Stimulated activated CD8-positive, alpha-beta memory T cell treated with anti-CD3 and anti-CD28 coated beads, Interleukin-4, amount 100 ng/mL, for 1 hour (primary cell): ENCODE measurements at places on chromosomes 7 and 10.

- DNase-seq = no peak
Measured at GRCh38 chr7:38453168-38453567, 178.0 kb downstream of the AMPH start.

- no peak for DNase-seq
Measured at GRCh38 chr7:131583430-131583829, 27.0 kb upstream of the PODXL start.

- no peak for DNase-seq
Measured at GRCh38 chr10:107565014-107565413, 400.5 kb upstream of the SORCS1 start.

DNA sequence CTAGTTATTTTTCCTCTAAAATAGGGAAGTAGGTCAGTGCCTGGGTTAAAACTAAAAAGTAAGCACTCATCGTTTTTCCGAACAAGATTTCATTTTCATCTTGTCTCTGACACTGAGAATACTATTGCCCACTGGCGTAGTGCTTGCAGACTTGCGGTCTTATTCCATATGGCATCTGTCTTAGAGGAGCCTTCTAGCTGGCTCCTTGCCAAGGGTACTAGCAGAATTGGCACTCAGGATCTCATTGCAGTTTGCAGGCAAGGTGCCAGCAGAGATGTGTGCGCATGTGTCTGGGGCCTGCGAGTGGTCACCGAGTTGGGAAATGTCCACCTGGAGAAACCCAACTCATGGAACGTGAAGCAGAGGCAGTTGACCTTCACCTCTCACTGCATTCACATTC lies 143.4 kb downstream of the CELF2 start:
- DNase-seq = no peak

GRCh38 chr10:6383096-6383812 lies 180.5 kb downstream of the PFKFB3 start:
- DNase-seq = no peak

DNA sequence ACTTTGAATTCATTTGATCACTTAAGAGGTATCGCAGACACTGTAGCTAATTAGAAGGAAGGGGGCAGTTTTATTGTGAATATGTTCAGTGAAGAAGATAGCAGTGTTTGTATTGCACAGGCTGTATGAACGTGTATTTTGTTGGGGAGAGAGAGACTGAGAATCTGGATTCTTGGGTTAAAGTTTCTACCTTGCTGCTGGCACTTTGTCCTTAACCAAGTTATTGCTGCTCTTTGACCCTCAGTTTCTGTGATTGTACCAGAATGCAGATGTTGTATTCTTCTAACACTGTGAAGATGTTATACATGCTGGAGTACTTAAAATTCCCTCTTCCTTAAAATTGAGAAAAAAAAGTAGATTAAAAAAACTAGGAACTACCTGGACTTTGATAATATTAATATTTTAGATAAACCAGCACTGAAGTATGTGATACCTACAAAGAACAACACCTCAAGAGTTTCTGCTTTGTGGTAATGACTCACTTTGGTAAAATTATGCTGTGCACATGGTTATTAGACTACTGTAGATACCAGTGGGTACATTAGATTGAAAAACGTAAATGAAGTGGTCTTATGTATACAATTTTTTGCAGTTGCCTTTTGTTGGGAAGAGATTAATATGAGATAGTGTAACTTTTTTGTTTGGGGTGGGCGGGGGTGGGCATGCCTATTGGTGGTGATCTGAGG lies 321.3 kb downstream of the AUTS2 start:
- no peak for DNase-seq

DNA sequence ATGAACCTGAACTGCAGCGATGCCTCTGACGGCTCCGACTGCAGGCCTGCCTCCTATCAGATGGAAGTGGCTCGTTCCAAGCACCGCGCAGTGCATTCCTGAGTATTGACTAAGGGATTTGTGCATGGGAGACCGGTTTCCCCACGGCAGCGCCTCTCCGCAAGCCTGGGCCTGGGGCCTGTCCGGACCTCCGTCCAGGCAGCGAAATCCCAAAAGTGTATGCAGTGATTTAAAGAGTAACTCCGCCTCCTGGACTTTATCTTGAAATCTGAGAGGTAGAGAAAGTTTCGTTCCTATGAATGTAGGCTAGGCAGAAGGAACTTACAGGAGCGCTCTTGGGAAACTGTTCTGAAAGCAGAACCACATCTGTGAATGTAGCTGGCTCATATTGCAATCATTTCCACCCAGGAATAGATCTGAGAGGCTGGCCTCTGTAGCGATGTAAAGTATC lies 106.2 kb upstream of the CELF2 start:
- no peak for DNase-seq

- DNase-seq = no peak
Measured at GRCh38 chr10:68832601-68833000, 5.3 kb downstream of the STOX1 start.

DNA sequence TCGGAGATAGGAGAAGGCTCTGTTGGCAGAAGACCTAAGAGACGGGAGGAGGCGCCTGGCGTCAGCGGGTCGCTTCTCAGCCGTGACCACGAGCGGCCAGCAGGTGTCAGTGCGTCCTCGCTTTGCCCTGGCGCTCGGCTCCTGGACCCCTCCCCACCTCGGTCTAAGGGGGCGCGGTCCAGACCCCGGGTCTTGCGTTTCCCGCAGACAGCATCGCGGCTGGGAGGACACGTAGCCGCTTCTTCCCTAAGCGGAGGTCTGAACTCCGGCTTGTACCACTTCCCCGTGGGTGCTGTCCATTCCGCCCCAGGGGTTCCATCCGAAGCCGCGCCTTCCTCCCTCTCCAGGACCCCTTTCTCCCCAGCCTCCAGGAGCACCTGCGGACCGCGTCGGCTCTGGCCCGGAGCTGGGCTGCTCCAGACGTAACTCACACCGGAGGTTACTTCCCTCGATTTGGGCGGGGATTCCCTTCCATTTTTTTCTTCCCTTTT lies 593 bp upstream of the ADRA2A start:
- no peak for DNase-seq

DNA sequence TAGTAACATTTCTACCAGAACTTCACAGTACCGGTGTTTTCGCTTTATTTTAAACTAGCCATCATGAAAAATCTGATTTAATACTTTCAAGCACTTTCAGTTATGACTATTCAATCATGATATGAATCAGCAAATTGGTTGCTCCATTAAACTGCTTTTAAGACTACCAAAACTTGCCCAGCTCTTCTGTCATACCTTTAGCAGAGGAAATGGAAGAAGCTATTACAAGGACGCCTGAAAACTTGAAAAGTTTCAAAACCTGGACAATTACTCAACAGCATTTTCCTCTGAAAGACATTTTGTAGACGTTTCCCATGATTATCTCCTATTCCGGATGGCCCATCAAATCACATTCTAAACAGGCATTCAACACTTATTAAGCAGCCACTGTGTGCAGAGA lies 2.0 kb downstream of the JAZF1 start:
- no peak for DNase-seq

GRCh38 chr10:133590226-133590969 lies 25.0 kb upstream of the SYCE1 start:
- DNase-seq = no peak

- no peak for DNase-seq
Measured at GRCh38 chr7:123494193-123494796, 40.1 kb downstream of the IQUB start.

- DNase-seq = no peak
Measured at GRCh38 chr7:111408724-111409123, 153.6 kb downstream of the IMMP2L start.

DNA sequence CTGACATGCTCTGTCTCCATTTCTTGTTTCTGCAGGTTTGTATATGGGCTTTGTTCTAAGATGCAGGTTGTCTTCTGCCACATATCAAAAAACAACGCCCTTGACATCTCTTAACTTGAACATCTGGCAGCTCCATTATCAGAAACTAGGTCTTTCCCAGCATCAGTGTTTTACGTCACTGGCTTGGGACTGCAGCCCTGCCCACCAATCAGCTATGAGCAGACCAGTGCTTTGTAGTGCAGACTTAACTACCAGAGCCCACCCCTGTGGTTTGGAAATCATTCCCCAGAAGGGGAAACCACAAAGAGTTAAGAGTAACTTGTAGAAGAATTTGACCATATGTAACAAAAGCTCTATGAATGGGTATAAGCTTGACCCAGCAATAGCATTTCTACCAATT lies 132.4 kb downstream of the SEPTIN14 start:
- no peak for DNase-seq

GRCh38 chr10:58438340-58438871 lies 53.2 kb downstream of the TFAM start:
- no peak for DNase-seq

DNA sequence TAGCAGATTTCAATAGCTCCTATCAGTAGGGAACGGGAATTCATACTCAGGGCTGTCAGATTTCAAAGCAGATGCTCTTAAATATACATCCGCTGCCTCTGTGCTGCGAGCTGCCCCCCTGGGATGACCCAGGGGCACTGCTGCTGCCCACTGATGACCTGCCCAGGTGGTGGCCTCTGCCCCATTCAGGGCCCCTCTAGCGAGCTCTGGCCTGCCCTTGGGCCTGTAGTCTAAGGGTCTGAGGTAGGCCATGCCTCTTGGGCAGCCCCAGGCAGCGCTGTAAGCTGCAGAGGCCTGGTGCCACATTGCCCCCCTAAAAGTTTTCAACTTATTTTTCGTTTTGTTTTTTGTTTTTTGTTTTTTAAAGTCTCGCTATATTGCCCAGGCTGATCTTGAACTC lies 50.6 kb upstream of the SH2B2 start:
- no peak for DNase-seq

DNA sequence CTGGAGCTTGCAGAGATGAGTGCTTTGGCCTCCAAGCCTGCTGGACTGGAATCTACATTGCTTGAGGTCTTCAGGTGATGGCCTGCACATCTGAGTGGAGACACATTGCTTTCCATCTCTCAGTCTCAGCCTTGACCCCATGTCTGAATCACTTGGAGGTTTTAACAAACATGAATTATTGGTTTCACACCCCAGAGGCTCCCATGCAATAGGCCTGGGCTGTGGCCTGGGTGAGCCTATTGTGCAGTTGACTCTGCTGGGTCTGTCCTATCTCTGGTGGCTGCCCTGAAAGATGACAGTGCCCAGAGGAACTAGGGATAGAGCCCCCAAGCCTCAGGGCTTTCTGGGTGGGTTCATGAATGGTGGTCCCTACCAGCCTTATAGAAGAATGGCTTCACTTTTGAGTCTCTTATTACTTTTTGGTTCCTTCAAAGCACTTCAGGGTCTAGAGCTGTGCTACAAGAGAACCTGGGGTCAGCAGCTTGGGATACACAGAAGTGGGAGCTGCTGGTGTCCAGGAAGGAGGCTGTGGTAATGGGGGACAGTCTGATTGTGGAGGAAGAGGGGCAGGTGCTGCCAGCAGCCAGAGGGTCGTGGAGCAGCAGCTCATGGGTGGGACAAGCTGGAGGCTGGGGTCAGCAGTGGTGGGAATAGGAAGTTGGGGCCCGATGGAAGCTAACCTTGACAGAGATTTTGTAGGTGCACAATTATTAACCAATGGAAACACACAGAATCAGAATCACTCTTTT lies 5.5 kb downstream of the RAMP3 start:
- DNase-seq = no peak

DNA sequence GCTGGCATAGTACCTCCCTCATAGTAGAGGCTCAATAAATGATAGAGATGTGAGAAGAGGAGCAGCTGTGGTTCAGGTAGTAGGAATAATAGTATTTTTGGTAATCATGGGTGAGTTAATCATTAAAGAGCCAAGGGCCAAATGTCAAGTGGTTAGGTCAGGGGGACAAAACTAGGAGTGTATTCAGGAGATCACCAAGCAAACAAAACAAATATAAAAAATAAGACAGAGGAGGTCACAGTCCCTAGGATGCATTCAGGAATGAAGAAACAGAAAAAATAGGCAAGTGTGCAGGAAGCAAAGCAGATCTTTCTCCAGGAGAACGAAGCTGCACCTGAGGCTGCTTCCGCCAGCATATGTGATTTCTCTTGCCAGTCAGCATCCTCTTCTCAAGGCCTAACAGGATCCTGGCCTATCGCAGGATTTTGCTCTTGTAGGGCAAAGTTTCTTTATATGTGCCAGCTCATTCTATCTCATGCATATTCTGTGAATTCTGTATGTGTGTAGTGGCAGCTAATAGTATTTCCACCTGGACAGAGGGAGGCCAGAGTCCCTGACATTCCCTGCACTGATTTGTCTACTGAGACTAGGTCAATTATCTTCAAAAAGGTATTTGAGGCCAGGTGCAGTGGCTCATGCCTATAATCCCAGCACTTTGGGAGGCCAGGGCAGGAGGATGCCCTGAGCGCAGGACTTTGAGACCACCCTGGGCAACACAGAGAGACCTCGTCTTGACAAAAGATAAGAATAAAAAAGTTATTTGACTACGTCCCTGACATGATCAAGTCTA lies 82.7 kb downstream of the AKR1D1 start:
- no peak for DNase-seq

- DNase-seq = no peak
Measured at GRCh38 chr7:80478683-80479082, 33.2 kb downstream of the GNAT3 start.

- no peak for DNase-seq
Measured at GRCh38 chr7:104933521-104933988, 80.5 kb upstream of the KMT2E start.

- DNase-seq = no peak
Measured at GRCh38 chr7:155109121-155109520, 39.0 kb downstream of the HTR5A start.

GRCh38 chr10:100655760-100656421 lies 89.5 kb upstream of the PAX2 start:
- no peak for DNase-seq

DNA sequence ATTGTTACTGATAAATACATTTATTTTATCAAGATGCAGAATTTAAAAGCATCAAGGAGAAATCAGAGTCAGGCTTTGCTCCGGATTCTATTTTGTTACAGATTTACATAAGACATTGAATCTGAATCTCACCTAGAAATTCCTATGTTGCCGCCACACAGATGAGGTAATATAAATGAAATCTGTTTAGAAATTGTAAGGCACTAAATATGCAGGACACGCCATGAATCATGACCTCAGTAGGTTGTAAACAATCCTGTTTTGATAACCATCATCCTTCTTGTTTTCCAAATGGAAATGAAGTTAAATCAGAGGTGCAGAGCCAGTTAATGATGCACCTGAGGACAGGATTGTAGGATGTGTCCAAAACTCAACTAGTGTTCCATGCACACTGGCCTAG lies 778.0 kb downstream of the MAGI2 start:
- no peak for DNase-seq

DNA sequence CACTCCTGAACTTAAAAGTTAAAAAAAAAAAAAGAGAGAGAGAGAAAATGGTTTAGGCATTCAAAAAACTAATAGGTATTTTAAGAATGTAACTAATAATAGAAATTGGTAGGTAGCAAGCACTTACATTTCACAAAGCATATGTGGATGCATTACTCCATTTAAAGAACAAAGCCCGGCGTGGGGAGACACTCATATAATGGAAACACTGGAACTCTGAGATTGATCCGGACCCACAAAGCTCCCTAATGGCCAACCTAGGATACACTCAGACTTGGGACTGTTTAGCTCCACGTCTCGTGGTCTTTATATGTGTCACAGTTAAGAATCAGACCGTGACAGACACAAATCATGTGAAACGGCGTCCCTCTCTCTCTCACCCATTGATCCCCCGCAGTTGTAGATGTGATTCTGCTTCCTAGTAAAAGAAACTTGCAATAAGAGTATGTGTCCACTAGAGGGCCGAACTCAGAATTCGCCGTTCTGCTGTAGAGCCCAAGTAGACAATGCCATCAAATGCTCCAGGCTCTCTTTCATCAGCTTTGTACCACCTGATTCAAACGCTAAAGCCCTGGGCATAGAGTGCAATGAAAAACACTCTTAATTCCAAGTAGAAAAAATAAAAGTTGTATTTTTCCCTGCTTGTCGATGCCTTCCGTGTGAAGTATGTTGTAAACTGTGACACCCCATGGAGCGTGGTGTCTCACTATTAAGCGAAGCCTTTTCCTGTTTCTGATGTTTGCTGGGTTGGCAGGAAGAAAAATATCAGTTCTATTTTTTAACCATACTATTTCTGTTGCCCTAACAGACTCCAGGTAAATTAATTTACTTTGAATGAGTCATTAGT lies 429.0 kb upstream of the MTPN start:
- no peak for DNase-seq
